AG08395 (cell line): ENCODE measurements at places on chromosomes 2 and 18.

GRCh38 chr18:58501066-58501896, 127.6 kb downstream of the ALPK2 start:
- DNase-seq = no peak

- no peak for DNase-seq
Observed at GRCh38 chr18:36419900-36420531, 122.5 kb downstream of the FHOD3 start.

DNA sequence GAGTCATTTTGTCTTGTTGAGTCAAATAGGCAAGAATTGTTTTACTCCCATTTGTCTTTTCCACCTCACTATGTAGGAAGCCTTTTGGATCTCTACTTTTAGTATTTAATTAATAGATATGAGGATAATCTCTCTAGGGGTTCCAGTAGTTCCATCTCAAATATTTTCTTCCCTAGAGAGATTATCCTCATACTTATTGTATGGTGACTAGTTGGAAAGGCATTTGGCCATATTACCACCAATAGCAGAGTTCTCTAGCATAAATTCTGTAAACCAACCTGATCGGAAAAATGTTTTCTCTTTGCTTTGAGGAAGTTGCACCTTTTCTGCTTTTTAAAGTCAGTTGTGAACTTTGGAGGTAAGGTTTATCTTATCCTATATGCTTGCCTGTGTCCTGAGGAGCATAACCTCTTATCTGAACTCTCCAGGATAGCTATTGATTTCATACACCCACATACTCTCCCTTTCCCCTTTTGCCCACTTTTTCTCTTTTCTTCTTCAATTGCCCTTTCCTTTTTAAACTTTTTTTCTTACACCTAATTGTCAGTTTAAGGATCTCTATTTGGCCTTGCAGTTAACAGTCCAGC, 100.8 kb downstream of the GALNT1 start:
- DNase-seq = no peak

GRCh38 chr2:45055162-45055605, 45.9 kb upstream of the SIX2 start:
- DNase-seq = no peak

GRCh38 chr2:72235497-72236415, 88.1 kb upstream of the CYP26B1 start:
- no peak for DNase-seq

DNA sequence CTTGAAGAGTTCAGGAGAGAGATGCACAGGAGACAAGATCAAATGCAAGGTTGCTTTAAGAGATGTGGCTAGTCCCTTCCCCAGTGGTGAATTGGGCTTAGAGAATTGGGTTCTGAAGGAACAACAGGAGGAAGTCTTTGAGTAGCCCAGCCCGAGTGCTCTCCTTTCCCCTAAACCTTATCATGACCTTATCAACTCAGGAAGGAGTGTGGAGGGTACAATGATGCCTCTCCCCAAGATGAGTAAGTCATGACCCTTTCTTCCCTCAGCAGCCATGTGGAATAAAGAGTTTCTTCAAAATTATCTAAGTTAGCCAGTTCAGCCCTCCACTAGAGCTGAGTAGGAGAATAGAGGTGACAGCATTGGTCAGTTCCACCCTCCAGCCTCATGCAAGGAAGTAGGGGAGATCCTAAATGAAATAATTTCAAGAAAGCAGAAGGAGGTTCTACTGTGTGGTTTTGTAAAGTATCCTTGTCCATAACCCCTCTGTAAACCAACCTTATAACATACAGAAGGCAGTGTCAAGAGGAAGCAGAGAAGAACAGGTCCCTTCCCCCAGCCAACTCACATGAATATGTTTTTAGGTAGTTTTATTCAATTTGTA, 88.4 kb downstream of the ARHGAP15 start:
- DNase-seq = no peak
